ENCODE measurements at places on chromosomes 5 and 9.
A peak's percentile ranks its signal among the peaks of the same experiment; 100 is the strongest.

DNA sequence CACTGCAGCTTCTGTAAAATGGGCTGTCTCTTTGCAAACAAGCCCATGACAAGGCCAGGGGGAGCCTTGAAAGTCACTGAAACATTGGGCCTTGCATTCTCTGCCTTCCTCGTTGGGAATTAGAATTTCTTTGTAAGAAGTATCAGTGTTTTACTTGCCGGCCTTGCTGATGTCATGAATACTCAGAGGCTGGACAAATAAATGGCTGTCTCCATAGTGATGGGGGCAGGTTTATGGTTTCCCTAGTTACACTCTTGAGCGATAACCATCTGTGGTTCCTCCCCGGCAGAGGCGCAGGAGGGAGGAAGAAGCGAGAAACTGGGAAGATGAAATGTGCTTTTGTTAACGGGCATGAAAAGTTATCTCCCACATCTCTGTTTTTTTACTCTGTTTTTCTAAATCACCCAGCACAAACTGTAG is 272.7 kb upstream of the PANK3 start:
- peak; percentile 87 for DNase-seq

- no peak for DNase-seq
Observed at GRCh38 chr5:171390883-171391677, 3.4 kb downstream of the NPM1 start.

GRCh38 chr9:71680189-71680980 is 87.9 kb downstream of the CEMIP2 start:
- DNase-seq: peak; percentile 79

DNA sequence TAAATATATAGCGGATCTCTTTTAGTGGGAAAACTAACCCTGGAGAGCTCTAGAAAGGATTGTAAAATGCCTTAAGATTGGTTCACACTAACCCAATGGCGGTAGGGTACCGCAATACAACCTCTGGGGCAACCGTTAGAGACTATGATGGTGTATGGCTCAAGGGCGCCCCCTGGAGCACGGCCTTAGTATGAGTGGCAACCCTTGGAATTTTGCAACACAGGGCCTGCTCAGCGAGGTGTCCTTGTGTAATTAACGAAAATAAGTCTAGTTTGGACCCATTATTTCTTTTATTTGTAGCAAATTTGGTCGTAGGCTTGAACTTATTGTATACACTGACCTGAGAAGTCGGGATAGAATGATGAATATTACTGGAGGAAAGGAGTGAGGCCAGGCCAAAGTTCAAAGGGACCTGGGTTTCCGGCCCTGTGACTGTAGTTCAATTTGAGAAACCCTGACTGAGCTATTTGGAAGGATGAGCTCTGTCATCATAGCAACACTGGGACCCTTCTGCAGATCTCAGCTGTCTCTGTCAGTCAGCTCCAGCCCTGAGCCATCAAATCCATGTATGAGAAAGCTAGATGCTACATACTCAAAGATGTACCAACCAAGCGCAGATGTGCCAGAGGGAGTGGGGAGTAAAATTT is 54.8 kb downstream of the CAMK4 start:
- peak; percentile 39 for DNase-seq

DNA sequence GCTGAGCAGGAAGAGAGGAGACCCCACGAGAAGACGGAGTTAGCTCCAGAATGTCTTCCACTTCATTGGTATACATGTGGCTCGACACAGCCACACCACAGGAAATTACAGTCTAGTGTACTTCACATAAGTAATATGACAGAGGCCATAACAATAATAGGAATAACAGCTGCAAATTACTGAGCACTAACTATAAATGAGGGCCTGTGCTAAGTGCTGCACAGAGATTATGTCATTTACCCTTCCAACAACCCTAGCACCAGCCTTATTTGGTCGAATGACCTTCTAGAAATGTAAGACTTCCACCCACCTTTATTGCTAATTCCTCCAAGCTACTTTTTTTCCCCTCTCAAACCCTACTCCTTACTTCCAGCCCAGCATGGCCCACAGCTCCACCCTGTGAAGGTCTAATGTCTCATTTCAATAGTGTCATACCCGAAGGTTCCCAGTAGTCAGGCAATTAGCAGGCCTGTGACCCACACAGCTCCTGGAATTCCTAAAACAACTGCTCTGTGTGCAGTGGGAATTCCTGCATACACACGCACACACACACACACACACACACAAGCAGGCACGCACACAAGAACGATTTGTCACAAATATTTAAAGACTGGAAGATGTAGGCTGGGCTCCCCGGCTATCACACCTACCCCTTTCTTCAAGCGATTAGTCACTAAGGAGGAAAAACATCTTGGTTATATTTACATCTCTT is 134.5 kb downstream of the FRMD3 start:
- peak; percentile 88 for DNase-seq

- no peak for DNase-seq
Observed at GRCh38 chr9:24901319-24901718, 355.6 kb upstream of the IZUMO3 start.

GRCh38 chr5:179259731-179260323 is 85.4 kb downstream of the ADAMTS2 start:
- DNase-seq: no peak

DNA sequence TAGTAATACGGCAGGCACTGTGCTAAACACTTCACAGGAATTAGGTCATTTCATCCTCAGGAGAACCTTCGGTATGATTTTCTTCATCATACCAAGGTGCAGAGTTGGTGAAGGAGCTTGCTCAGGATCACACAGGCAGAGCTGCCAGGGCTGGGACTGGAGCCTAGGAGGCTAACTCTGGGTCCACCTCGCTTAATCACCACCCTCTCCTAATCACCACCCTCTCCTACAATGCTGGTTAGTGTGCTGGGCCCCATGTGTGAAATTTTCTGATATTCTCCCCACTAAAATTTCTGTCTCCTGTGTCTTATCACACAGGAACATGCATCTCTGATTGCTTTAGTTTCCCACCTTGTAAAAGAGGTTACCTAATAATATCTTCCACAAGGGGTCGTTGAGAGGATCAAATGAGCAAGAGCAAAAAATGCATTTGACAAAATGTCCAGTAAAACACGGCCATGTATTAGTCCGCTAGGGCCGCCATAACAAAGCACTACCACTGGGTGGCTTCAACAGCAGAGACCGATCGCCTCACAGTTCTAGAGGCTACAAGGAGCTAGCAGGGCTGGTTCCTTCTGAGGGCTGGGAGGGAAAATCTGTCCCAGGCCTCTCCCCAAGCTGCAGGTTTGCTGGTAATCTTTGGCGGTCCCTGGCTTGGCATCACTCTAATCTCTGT is 128.2 kb upstream of the NFIB start:
- DNase-seq: peak; percentile 14

- DNase-seq: peak; percentile 15
Observed at GRCh38 chr9:117704024-117704575, at the start of gene TLR4. Gene TLR4 (plus strand): TSS chr9:117704403. CDS start chr9:117704473, 70 bp downstream.

Measured in fibroblast of skin of right biceps (primary cell).